ENCODE measurements at places on chromosomes 7 and 10.

DNA sequence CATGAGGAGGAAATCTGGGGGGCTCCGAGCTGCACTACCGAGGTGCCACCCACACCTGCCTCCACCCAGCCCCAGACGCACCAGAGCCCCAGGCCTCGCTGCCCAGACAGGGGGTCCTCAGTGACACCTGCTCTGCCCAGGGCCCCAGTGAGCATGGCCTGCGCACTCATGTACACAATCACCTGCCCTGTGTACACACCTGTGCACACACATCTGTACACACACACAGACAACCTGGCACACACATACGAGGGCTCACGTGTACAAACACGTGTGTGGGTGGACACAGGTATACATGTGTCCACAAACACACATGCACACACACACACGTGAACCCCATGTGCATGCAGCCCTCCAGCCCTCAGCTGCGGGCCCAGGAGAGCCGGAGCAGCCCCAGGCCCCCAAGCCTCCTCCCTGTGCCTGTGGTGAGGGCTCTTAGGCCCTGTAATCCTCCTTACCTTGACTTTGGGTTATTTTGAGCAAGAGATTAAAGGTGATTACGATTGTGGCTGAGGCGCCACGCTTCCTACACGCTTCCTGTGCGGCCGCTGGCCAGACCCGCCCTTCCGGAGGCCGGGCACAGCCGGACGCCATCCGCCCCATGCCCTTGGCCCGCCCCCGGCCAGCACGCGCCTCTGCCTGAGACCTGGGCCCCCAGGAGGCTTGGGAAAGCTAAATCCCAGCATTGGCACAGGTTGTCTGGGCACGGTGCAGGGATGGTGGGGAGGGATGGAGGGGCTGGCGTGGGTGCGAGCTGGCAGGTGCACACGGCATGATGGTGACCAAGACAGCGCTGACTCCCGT lies 71.9 kb downstream of the ELFN1 start:
- no peak for DNase-seq

GRCh38 chr10:113600569-113600968 lies 47.7 kb downstream of the HABP2 start:
- no peak for DNase-seq

DNA sequence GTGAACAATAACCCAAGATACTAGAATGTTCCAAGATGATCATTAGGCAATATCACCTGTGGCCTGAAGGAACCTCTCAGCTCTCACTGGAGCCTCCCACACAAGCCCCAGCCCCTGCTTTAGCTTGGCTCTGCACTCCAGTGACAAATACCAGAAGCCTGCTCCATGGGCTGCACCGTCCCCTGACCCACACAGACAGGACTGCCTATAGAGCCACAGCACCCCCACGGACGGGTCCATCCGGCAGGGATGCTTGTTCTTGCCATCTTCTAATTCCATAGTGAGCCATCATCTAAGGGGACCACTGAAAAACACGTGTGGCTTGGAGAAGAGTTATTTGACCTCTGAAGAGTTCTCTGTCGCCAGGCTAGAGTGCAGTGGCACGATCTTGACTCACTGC lies 100.9 kb downstream of the PTN start:
- no peak for DNase-seq

GRCh38 chr7:37826825-37827224 lies 21.6 kb upstream of the NME8 start:
- no peak for DNase-seq

DNA sequence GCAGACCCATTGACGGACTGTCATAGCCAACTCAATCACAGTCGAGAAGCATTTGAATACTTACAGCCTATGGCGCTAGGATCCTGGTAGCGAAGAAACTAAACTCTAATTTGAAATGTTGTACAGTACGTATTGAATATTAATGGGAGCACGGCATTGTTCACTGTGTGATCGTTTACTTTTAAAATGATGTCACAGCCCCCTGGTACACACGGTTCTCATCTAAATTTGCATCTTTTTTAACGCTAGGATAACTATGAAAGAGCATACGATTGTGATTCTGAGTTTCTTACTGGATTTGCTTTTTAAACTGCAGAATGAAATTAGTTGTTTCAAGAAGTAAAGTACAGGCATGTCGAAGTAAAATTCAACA lies 895 bp upstream of the NAPEPLD start:
- DNase-seq: no peak

All from NCI-H510A treated with DMSO at 0.1 percent for 48 hours (cell line).